ENCODE measurements at places on chromosomes 11 and 22. TPM values are rescaled to one million over a fixed set of nuclear protein-coding genes. Genes with fewer than 3 reads are reported as not detected.

The KRTAP5-8 gene
- not detected for total RNA-seq

The MUC6 gene
- total RNA-seq = not detected

The TIMP3 gene
- total RNA-seq = 5.2 TPM

The MRGPRX3 gene
- total RNA-seq = not detected

The TP53AIP1 gene
- total RNA-seq = not detected

The THRSP gene
- not detected for total RNA-seq

The SOX10 gene
- total RNA-seq = not detected

The INS gene
- total RNA-seq = not detected

The FAR1 gene
- 70.1 TPM for total RNA-seq

The LRRC32 gene
- 23.9 TPM for total RNA-seq

The SGSM1 gene
- total RNA-seq = 0.30 TPM

The ANGPTL5 gene
- total RNA-seq = not detected

The OR10S1 gene
- total RNA-seq = not detected

The ATXN10 gene
- total RNA-seq = 97.1 TPM

The SMTN gene
- 146 TPM for total RNA-seq

The RBMXL2 gene
- not detected for total RNA-seq

The COA4 gene
- total RNA-seq = 79.3 TPM

The PNPLA5 gene
- total RNA-seq = not detected

The ABTB2 gene
- total RNA-seq = 0.15 TPM

The MMP8 gene
- not detected for total RNA-seq

The LARGE1 gene
- total RNA-seq = 0.91 TPM

The CYP2D6 gene
- not detected for total RNA-seq

The CST6 gene
- total RNA-seq = not detected

The CLMP gene
- total RNA-seq = 3.2 TPM

The CNTN5 gene
- total RNA-seq = not detected

The TRIM29 gene
- total RNA-seq = not detected

The C11orf65 gene
- total RNA-seq = not detected

The OR51F2 gene
- total RNA-seq = not detected

The KDM4F gene
- total RNA-seq = not detected

The SHISAL1 gene
- not detected for total RNA-seq
